ENCODE measurements at places on chromosomes 7 and 10.

DNA sequence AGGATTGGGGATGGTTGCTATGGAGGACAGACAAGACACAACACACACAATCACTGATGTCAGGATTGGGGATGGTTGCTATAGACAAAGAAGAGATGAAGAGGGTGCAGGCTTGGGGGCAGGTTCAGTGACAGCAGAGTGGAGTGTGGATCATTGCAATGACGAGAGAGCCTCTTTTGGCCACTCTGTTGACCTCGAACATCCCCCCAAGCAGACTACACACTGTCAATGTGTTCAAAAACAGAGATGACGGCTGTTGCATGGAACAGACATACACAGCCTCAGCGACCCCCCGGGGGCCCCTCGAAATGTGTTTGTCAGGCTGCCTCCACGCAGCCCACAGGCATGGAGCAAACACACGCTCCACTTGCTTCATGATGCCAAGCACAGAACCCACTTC, 133.0 kb downstream of the PTPRN2 start:
- DNase-seq: no peak

DNA sequence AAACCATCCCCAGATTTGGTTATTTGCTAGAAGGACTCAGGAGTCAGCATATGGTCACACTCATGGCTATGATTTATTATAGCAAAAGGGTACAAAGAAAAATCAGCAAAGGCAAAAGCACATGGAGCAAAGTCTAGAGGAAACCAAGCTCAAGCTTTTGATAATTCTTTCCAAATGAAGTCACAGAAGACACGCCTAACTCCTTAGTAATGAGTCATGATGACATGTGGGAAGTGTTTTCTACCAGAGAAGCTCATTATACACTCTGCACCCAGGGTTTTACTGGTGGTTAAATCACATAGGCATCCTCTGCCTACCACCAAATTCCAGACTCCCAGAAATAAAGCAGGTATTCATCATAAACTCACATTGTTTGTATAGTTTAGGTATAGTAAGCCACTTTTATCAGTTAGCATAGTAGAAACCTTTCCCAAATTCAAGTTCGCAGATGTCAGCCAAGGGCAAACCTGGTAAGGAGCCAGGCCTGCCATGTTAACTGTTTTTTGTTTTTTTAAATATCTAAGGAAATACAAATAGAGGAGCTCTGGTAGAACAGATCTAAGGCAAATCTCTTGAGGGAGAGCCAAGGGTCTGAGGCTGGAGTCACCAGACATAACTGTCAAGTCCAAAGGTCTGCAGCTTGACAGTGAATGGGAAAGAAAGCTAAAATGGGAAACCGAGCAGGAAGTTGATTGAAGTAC, 15.4 kb upstream of the HIBADH start:
- peak; percentile 46 for DNase-seq

GRCh38 chr7:56105508-56105907, 768 bp downstream of the CHCHD2 start:
- peak; percentile 51 for DNase-seq

- DNase-seq: no peak
Measured at GRCh38 chr10:53253221-53253620, 480.6 kb upstream of the MBL2 start.

- DNase-seq: peak; percentile 37
Measured at GRCh38 chr10:61835069-61835945, 66.2 kb upstream of the ARID5B start.

- no peak for DNase-seq
Measured at GRCh38 chr10:44035474-44036197, 349.3 kb downstream of the CXCL12 start.

DNA sequence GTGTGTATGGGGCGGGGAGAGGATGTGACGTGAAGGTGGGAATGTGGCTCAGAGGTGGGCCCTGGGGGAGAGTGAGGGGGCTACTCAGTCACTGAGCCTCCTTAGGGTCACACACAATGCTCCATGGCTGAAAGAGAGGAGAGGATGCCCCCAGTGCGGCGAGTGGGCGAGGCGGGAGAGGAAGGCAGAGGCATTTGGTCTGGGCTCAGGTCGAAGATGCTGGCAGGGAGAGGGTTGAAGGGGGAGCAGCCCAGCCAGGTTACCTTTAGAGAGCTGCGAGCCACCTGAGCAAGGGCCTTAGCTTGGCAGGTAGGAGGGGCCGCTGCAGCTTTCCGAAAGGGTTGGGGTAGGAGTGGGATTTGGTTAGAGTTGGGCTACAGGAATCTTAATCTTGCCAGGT, 4.7 kb upstream of the LOXL4 start:
- no peak for DNase-seq

DNA sequence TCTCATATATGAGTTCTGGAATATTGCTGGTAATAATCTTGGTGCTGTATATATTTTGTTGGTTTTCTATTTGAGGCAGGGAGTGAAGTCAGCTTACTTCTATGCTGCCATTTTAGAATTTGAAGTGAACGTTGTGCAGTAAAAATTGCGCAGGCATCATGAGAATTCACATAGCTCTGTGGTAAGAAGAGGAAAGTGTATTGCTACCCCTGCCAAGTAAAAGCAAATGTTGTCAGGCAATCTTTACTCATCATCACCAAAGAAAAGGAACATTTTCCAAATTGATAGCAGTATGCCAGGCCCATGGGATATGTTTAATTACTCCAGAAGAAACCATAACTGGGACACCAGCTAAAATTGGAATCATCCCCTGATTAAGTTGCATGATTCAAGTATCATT, 13.4 kb downstream of the FEZF1 start:
- no peak for DNase-seq

DNA sequence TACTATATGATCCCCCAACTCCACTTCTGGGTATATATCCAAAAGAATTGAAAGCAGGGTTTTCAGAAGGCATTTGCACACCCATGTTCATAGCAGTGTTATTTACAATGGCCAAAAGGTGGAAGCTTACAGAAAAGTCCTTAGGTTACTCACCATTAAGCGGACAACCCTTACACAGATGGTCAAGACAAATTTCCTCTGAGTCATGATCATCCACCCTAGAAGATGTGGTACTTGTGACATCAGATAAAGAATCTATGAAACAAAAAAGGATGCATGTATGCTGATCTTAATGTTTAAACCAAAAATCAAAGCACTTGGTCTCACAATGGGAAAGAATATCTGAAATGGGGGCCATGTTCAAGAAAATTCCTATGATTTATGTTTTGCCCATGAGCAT, 31.1 kb downstream of the ZC3HAV1 start:
- DNase-seq: no peak

DNA sequence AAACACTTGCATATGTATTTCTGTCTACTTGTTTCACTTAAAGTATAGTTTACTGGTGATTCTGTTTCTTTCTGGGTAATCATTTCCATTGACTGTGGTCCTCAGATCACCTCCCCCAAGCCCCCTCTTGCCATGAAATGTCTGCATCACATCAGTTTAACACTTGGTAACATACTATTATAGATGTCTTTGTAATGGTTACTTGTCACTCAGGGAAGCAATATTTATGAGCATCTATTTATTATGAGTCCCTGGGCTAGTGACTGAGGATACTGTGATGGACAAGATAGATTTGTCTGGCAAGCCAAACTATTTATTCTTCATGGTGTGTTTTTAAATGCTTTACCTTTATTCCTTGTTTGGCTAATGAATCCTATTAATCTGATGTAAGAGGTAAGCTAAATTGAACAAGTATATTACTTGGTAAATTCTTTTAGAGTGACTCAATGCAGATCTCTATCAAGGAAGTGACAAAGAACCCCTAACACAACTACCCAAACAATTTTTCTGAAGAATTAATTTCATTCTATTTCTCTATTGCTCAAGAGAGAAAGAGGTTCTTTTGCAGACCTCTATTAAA, 270.9 kb downstream of the RELN start:
- DNase-seq: no peak

DNA sequence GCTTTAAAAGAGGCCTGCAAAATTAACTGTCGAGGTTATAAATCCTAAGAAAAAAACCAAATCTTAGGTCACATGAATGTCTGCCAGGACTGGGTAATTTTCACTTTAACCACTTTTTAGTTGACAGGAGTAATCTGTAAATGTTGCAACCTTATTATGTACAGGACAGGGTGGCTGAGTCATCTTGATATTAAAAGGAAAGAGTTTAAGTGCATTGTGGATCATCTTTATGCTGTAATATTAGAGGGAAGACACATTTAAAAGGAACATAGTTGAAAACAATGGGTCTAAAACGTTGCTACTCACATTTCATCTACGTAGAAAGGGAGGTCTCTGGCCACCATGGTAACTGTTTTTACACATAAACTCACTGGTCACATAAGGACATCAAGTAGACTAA, 115.5 kb downstream of the LSMEM1 start:
- no peak for DNase-seq

GRCh38 chr10:11036424-11037011, 18.8 kb downstream of the CELF2 start:
- peak; percentile 31 for DNase-seq

DNA sequence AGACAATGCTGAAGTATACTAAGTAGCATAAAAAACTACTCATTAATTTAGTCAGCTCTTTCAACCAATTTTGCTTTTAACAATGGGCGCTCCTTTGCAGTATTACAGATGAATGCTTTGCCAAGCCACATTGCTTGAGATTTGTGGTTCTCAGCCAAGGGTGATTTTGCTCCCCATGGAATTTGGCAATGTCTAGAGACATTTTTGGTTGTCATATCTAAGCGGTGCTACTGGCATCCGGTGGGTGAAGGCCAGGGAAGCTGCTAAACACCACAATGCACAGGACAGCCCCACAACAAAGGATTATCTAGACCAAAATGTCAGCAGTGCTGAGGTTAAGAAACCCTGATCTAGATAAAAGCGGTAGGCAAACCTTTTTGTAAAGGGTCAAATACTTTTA, 112.0 kb downstream of the UBE2H start:
- DNase-seq: no peak

DNA sequence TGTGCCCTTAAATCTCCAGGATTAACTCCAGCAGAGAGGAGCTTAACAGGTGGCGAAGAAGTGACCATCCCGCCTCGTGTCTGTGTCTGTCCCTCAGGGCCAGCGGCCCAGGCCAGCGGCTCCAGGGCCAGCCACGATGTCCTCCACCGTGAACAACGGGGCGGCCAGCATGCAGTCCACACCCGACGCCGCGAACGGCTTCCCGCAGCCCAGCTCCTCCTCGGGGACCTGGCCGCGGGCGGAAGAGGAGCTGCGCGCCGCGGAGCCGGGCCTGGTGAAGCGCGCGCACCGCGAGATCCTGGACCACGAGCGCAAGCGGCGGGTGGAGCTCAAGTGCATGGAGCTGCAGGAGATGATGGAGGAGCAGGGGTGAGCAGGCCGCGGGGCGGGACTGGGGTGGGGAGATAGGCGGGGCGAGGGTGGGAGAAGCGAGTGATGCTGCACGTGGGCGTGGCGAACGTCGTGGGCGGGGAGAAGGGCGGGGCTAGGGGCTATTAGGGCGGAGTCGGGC, 33.3 kb downstream of the SRRM3 start:
- DNase-seq: peak; percentile 78

DNA sequence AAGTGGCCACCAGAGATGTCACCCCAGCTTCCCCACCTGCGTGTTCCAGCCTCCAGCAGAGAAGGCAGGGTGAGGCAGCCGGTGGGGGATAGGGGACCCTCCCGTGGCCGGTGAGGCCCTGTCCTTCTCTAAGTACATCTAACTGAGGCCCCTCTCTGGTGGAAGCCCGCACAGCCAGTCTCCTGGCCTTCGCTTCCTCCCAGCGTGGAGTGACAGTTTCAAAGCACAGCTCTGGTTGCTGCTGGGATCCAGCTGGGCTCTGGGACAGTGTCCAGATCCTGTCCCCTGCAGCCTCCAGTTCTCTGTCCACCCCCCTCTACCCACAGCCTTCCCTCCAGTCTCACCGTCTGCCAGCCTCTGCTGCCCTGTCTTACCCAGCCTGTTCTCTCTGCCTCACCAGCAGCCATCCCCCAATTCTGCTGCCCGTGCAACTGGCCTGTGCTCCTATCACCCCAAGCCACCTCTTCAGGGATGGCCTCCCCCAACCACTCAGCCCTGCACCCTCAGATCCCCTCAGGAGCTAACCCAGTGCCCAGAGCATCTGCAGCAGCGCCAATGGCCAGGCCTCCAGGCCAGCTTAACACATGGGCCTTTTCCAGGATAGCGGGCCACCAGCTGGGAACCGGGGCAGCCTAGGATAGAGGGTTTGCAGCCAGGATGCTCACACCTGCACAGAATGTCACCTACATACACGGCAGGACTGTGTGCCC, 16.3 kb upstream of the SH2B2 start:
- no peak for DNase-seq

- no peak for DNase-seq
Measured at GRCh38 chr10:115829521-115830205, 443.3 kb downstream of the GFRA1 start.

GRCh38 chr7:12358694-12359093, 45.0 kb downstream of the VWDE start:
- DNase-seq: no peak

GRCh38 chr10:78864761-78865537, 203.8 kb upstream of the ZMIZ1 start:
- DNase-seq: no peak

- no peak for DNase-seq
Measured at GRCh38 chr7:123772652-123773051, 23.8 kb upstream of the WASL start.

GRCh38 chr10:101272229-101272868, 43.1 kb upstream of the LBX1 start:
- peak; percentile 67 for DNase-seq

- no peak for DNase-seq
Measured at GRCh38 chr7:118918556-118918955, 694.1 kb downstream of the ANKRD7 start.

- no peak for DNase-seq
Measured at GRCh38 chr7:46589286-46589685, 668.2 kb upstream of the IGFBP3 start.

GRCh38 chr10:43077421-43078171, 727 bp downstream of the RET start:
- DNase-seq: peak; percentile 9

- peak; percentile 80 for DNase-seq
Measured at GRCh38 chr10:127945341-127945758, 38.4 kb downstream of the PTPRE start.

DNA sequence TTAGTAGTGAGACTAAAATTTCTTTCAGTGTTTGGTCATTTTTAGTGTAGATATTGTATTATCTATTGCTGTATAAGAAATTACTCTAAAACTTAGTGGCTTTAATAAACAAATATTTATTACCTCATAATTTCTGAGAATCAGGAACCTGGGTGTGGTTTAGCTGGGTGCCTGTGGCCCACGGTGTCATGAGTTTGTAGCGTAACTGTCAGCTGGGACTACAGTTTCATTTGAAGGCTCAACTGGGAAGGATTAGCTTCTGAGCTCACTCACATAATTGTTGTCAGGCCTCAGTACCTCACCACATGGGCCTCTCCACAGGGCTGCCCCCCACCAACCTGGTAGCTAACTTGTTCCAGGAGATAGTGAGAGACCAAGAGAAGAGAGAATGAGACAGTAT, 98.5 kb downstream of the SRI start:
- DNase-seq: no peak

GRCh38 chr7:102874966-102875365, 37.8 kb upstream of the LRRC17 start:
- DNase-seq: no peak

Data from suppressor macrophage treated with lipopolysaccharide for 4 hours (primary cell).